Memory B cell (primary cell): ENCODE measurements at places on chromosomes 2 and 18.

GRCh38 chr2:203418271-203418670 lies 90.1 kb downstream of the ABI2 start:
- no peak overlapping the region for H3K27ac ChIP-seq
- H3K4me1 ChIP-seq, result no peaks in the 10 kb centered on the region
- no peak overlapping the region for H3K4me3 ChIP-seq
- peaks cover 39% of the 10 kb centered on the region for H3K36me3 ChIP-seq

GRCh38 chr18:61502472-61502871 lies 169.2 kb downstream of the CDH20 start:
- no peaks in the 10 kb centered on the region for H3K4me1 ChIP-seq
- H3K27me3 ChIP-seq, result peaks cover 7% of the 10 kb centered on the region
- no peaks in the 10 kb centered on the region for H3K36me3 ChIP-seq
- H3K27ac ChIP-seq, result no peak overlapping the region

DNA sequence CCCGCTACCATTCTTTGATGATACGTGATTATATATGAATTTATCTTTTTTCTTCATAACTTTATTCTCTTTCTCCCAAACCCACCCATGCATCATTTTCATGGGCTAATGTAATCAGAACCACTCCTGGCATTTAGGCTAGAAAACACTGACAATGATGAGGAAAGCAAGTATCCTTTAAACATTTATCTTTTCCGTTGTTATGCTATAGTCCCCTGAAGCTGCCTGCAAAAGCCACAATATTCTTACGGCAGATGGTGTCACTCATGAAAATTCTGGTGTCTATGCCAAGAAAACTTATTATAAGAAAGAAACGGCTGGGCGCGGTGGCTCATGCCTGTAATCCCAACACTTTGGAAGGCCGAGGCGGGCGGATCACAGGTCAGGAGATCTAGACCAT lies 221.8 kb upstream of the CTAGE1 start:
- DNase-seq, result no peak
- H3K4me3 ChIP-seq, result no peak overlapping the region
- H3K4me1 ChIP-seq, result no peaks in the 10 kb centered on the region
- no peak overlapping the region for H3K27ac ChIP-seq
- no peaks in the 10 kb centered on the region for H3K27me3 ChIP-seq
- peaks cover 3% of the 10 kb centered on the region for H3K36me3 ChIP-seq

DNA sequence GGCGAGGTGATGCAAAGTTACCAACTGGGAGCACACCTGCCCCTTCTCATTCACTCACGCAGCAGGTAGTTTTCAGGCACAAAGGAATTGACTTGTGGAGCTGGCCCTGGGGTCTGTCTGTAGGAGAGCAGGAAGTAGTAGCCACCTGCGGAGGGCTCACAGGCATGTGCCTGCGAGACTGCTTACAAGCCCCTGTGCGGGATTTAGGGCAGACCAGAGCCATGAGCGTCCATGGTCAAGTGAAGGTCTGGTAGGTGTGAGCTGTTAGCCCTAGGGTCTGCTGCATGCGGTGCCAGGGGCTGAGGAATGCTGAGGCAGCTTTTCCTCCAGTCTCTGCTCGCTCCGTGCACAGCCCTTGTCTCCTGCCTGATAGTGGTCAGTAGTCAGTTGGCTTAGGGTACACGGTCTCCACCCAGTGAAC lies 18.9 kb downstream of the INPP4A start:
- H3K4me3 ChIP-seq, result peak overlapping the region; percentile 83
- H3K27ac ChIP-seq, result peak overlapping the region; percentile 88
- H3K27me3 ChIP-seq, result no peaks in the 10 kb centered on the region
- H3K36me3 ChIP-seq, result peaks cover 1% of the 10 kb centered on the region

GRCh38 chr2:53403792-53404413 lies 363.7 kb upstream of the CHAC2 start:
- no peaks in the 10 kb centered on the region for H3K27me3 ChIP-seq
- H3K4me1 ChIP-seq, result no peaks in the 10 kb centered on the region
- H3K4me3 ChIP-seq, result no peak overlapping the region
- H3K27ac ChIP-seq, result no peak overlapping the region

- no peak overlapping the region for H3K4me3 ChIP-seq
- DNase-seq, result no peak
- no peaks in the 10 kb centered on the region for H3K27me3 ChIP-seq
- no peaks in the 10 kb centered on the region for H3K36me3 ChIP-seq
These were observed 665.9 kb downstream of the CBLN2 start for GRCh38 chr18:71878226-71878625.

DNA sequence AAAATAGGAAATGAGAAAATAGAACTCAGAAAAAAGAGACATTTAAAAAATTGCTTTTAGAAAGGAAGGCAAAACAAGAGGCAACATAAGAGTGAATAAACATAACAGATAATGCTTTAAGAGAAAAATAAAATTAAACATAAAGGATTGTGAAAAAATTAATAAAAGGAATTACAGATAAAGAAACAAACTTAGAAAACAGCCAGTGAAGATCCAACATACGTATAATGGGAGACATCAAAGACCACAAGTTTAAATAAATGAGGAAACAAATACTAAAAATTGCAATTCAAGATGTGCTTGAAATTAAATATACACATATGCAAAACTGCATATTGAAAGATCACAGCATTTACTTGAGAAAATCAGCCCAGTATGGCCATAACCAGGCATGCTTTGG lies 448.9 kb downstream of the NBAS start:
- no peak overlapping the region for H3K27ac ChIP-seq
- H3K4me3 ChIP-seq, result no peak overlapping the region

GRCh38 chr2:188306271-188306670 lies 14.6 kb downstream of the GULP1 start:
- H3K27ac ChIP-seq, result no peak overlapping the region
- H3K4me1 ChIP-seq, result no peaks in the 10 kb centered on the region
- no peaks in the 10 kb centered on the region for H3K27me3 ChIP-seq
- H3K4me3 ChIP-seq, result no peak overlapping the region

DNA sequence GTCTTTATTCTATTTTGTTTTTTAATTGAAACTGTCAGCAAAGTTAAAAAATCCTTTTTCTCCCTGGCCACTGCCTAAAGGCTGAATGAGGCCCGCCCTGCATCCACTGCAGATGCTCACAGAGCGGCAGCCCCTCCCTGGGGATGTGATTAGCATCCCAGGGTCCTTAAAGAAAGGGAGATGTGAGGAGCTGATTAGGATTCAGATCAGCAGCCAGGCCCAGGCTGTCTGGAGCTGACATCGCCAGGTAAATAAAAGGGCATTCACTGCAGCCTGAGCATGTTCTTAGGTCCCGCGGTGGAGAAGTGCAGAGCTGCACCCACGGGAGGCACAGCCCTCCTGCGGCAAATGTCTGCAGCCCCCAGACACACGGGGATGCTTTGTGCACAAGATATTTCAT lies 83.8 kb downstream of the LONRF2 start:
- no peak overlapping the region for H3K4me3 ChIP-seq
- H3K27me3 ChIP-seq, result peaks cover 3% of the 10 kb centered on the region
- DNase-seq, result no peak

DNA sequence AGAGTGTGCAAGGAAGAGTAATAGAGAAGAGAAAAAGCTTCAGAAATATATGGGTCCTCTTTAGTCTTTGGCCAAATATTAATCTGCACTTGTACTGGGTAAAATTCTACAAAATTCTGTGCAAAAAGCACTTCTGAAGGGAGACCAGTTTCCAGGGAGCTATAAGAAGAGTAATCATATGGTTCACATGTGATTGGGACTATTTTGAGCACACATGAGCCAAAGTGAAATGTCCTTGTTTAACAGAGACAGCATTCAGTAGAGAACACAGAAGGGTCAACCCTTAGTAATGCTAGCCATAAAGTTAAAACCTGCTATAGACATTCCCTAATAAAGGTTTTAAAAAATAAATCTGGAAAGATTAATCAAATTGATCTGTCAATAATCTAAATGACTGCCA lies 49.3 kb upstream of the ACVR1C start:
- no peak overlapping the region for H3K4me3 ChIP-seq
- H3K4me1 ChIP-seq, result no peaks in the 10 kb centered on the region
- DNase-seq, result no peak
- H3K36me3 ChIP-seq, result no peaks in the 10 kb centered on the region
- H3K27me3 ChIP-seq, result peaks cover 1% of the 10 kb centered on the region

DNA sequence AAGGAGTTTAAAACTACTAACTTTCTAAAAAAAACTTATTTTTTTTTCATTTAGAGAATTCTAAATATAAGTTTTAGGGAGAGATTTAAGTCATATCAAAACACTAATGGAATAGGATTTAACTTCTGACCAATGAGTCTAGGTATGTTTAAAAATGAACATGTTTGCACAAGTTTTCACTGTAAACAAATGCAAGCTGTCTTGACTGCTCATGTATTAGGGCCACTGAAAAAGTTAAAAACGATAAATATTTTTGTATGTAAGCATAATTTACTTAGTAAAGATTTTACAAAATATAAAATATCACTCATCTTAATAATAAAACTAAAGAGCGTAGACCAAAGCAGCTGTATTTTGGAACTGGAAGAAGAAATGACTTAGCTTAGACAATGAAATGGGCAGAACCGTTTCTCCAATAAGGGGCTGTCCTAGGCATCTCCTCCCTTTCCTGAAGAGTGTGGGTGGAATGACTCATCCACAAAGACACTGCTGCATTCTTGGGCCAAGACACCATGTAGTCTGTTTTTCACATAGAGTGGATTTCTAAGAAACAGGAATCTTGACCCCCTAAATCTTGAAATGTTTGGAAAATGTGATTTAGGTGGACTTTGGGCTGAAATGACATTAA lies 118.8 kb downstream of the MEP1B start:
- peaks cover 1% of the 10 kb centered on the region for H3K27me3 ChIP-seq
- H3K36me3 ChIP-seq, result no peaks in the 10 kb centered on the region
- no peak for DNase-seq
- H3K4me3 ChIP-seq, result no peak overlapping the region

- H3K4me3 ChIP-seq, result no peak overlapping the region
- no peak overlapping the region for H3K27ac ChIP-seq
- DNase-seq, result no peak
- H3K4me1 ChIP-seq, result no peaks in the 10 kb centered on the region
These were observed 618.9 kb upstream of the SLC39A10 start for GRCh38 chr2:195038153-195038552.

GRCh38 chr2:99275882-99276281 lies 20.4 kb upstream of the LYG2 start:
- H3K27ac ChIP-seq, result no peak overlapping the region
- H3K27me3 ChIP-seq, result no peaks in the 10 kb centered on the region
- no peaks in the 10 kb centered on the region for H3K4me1 ChIP-seq
- DNase-seq, result no peak

DNA sequence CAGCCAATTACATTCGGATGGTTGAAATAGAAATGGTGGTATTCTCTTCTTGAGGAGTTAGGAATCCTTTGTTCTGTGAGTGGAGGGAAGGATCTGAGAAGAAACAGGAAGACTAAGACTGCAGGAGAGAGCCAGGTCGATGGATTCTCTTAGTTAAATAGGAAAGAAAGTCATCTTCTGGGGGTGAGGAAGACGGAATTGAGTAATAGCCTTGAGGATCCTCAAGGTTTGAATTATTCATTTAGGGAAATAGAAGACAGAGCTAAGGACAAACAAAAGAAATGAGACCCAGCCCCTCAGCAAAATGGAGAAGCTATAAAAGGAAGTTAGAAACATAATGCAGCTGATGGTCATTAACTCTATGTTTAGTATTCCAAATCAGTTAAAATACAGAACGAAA lies 1.8 kb downstream of the LAPTM4A start:
- no peak overlapping the region for H3K4me3 ChIP-seq
- H3K27me3 ChIP-seq, result peaks cover 2% of the 10 kb centered on the region
- peaks cover 20% of the 10 kb centered on the region for H3K4me1 ChIP-seq
- H3K36me3 ChIP-seq, result no peaks in the 10 kb centered on the region
- H3K27ac ChIP-seq, result no peak overlapping the region

- no peak for DNase-seq
- no peak overlapping the region for H3K27ac ChIP-seq
- peaks cover 4% of the 10 kb centered on the region for H3K27me3 ChIP-seq
- H3K4me3 ChIP-seq, result no peak overlapping the region
- no peaks in the 10 kb centered on the region for H3K4me1 ChIP-seq
These were observed 98.9 kb upstream of the NDUFV2 start for GRCh38 chr18:9003406-9004100.

GRCh38 chr2:23203383-23203782 lies 181.6 kb upstream of the KLHL29 start:
- no peak overlapping the region for H3K27ac ChIP-seq
- H3K4me1 ChIP-seq, result no peaks in the 10 kb centered on the region
- no peaks in the 10 kb centered on the region for H3K36me3 ChIP-seq
- DNase-seq, result no peak
- no peak overlapping the region for H3K4me3 ChIP-seq

- DNase-seq, result no peak
- no peak overlapping the region for H3K27ac ChIP-seq
- H3K4me3 ChIP-seq, result no peak overlapping the region
- H3K4me1 ChIP-seq, result peaks cover 3% of the 10 kb centered on the region
- H3K27me3 ChIP-seq, result peaks cover 11% of the 10 kb centered on the region
These were observed 9.4 kb downstream of the DYSF start for GRCh38 chr2:71462641-71463341.

DNA sequence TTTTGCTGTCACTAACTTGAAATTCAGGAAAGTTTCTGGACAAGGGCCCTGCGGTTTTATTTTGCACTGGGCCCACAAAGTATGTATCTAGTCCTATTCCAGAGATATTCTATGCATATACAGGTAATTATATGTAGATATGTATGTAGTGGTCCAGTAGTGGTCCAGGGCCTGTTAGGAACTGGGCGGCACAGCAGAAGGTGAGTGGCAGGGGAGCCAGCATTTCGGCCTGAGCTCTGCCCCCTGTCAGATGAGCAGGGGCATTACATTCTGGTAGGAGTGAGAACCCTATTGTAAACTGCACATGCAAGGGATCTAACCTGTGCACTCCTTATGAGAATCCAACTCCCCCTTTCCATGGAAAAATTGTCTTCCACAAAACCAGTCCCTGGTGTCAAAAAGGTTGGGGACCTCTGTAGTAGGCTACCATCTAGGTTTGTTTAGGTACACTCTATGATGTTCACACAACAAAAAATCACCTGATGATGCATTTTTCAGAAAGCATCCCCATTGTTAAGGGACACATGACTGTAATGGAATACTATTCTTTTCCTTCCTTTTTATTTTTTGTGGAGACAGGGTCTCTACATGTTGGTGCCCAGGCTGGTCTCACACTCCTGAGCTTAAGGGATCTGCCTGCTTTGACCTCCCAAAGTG lies 2.8 kb upstream of the PPP4R3B start:
- peaks cover 35% of the 10 kb centered on the region for H3K4me1 ChIP-seq
- H3K4me3 ChIP-seq, result peak overlapping the region; percentile 67
- DNase-seq, result no peak
- peaks cover 13% of the 10 kb centered on the region for H3K36me3 ChIP-seq
- H3K27ac ChIP-seq, result no peak overlapping the region
- no peaks in the 10 kb centered on the region for H3K27me3 ChIP-seq

DNA sequence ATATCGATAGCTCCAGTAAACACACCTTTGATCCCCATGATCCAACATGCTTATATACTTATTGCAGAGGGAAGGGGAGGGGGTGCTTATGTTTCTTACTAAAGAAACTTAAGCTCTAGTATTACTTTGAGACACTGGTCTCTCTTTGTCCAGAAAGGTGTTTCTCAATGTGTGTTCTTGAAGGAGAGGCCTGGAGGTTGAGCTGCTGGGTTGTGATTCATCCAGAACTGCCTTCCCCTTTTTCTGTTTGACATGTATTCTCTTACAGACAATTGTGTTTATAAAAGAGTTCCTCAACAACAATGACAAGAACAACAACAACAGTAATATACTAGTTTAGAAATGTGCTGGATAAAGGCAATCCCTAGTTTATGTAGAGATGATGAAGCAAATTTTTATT lies 516.0 kb upstream of the FAM98A start:
- no peak for DNase-seq
- H3K4me3 ChIP-seq, result no peak overlapping the region
- no peaks in the 10 kb centered on the region for H3K4me1 ChIP-seq
- H3K27ac ChIP-seq, result no peak overlapping the region
- H3K36me3 ChIP-seq, result no peaks in the 10 kb centered on the region
- H3K27me3 ChIP-seq, result peaks cover 3% of the 10 kb centered on the region

GRCh38 chr2:71995067-71995665 lies 152.5 kb downstream of the CYP26B1 start:
- DNase-seq, result no peak
- no peak overlapping the region for H3K4me3 ChIP-seq
- H3K4me1 ChIP-seq, result no peaks in the 10 kb centered on the region
- H3K27me3 ChIP-seq, result peaks cover 1% of the 10 kb centered on the region
- no peaks in the 10 kb centered on the region for H3K36me3 ChIP-seq
